Hypothalamus (tissue), 51 donors: ENCODE measurements at places on chromosomes 5 and 9.

GRCh38 chr5:38404667-38405276, 146.4 kb downstream of the EGFLAM start:
- no peak for DNase-seq

GRCh38 chr5:75367401-75367800, 30.4 kb downstream of the HMGCR start:
- DNase-seq: no peak

GRCh38 chr5:179959641-179960040, 51.9 kb upstream of the TBC1D9B start:
- no peak for DNase-seq

- DNase-seq: no peak
These were observed 35.6 kb downstream of the GPR21 start for GRCh38 chr9:123069010-123069481.

DNA sequence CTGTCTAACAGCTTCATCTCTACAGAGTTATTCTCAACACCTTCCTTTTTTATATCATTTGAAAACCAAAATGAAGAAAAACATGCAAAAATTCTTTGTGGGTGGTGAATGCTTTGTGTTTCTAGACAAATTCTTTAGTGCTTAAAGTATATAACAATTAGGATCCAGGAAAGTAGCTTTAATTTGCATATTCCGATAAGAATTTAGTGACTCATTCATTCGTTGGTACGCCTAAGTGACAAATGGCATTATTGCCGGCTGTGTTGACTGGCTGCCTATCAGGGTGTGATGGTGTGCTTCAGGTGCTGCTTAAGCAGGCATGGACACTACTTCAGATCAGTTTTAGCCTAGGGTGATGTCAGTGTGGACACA, 35.2 kb downstream of the LMNB1 start:
- DNase-seq: no peak

GRCh38 chr5:43233946-43234345, 41.9 kb downstream of the NIM1K start:
- no peak for DNase-seq

DNA sequence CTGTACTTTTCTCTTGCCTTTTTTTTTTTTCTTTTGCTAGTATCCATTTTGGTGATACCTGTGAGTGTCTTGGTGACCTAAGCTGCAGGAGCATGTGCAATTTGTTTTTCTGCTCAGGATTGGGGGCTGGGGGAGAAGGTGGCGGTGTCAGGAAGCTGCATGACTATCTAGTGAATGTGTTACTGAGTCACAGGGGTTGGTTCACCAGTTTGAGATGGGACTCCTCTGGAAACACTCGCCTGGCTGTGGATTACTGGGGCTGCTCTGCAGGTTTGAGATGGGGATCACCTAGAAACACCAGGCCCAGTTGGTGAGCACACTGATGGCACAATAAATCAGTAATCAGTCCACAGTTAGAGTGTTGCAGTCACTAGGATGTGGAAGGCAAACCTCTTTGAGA, 447.9 kb downstream of the SPATA31D1 start:
- no peak for DNase-seq

DNA sequence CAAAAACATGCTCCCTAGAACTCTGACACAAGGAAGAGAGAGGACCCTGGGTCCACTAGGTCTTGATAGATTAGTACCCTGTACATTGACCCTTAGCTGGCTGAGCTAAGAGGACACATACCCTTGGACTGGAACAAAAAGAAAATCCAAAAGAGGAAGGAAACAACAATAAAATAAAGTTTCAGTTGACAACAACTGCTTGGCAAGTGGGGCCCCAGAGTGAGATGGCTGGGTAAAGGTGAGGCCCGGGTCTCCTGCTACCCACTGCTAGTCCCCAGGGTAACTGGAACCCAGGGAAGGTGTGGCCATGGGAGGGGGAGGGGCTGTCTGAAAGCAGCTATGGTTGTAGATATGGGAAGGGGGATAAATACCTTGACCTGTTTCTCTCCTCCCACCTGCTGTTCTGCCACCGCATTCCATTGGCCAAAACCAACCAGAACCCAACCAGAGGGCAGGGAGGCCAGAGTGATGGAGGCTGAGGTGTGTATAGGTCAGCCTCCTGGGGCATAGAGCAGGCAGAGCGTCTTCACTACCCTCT, 11.7 kb downstream of the TAL2 start:
- no peak for DNase-seq

GRCh38 chr9:91727316-91727861, 222.6 kb downstream of the ROR2 start:
- no peak for DNase-seq

DNA sequence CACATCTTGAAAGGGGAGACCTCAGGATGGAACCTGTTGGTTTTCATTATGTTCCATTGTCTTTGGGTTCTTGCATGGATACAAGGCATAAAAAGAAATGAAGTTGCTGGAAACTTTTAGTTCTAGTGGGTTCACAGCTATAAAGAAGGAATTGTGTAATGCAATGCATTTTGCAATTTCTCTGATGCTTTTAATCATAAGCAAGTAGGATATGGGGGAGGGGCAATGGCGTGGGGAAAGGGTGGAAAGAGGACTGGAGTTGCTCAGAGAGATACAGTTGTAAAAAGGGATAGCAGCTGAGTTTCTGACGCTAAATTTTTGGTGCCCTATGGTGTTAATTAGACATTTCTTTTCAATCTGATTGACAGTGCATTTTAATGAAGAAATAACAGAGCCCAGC, 88.6 kb upstream of the FANCC start:
- no peak for DNase-seq

- DNase-seq: no peak
These were observed 47.1 kb upstream of the SH3GL2 start for GRCh38 chr9:17531642-17532254.

GRCh38 chr5:178940569-178941360, at the start of gene ZNF454:
Gene ZNF454 (plus strand): TSS chr5:178941198. CDS start chr5:178942792, 1,594 bp downstream.
- DNase-seq: peak; percentile 74

GRCh38 chr5:118519466-118519865, 468.9 kb downstream of the DTWD2 start:
- no peak for DNase-seq

DNA sequence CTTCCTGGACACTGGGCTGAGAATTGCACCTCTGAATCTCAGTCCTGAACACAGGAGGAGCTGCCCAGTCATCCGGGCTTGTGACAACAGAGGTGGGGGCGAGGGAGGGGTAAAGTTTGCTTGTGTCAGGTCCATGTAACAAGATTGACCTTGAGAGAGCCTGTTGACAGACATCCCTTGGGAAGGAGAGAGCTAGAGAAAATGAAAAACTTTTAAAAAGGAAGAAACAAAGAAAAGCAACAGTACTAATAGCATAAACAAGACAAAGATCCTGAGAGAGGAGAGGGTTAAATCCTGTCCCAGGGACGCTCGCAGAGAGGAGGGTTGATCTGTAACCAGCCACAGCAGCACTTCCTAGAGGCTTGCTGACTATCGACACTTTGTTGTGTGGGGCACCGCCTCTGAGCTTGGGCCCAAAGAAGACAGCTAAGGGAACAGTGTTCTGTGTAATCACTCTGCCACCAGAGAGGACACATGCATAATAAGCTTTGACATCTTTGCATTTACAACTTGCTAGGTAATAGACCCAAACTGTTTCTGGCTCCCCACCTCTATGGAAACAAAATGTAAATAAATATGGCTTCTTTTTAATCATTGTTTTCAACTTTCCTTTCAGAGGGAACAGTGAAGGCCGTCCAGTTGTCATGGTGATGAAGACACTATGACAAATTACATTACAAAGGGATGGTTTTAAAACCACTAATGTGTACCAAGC, 363.7 kb downstream of the CSNK1G3 start:
- peak; percentile 55 for DNase-seq

GRCh38 chr5:153818626-153819025, 220.1 kb downstream of the FAM114A2 start:
- DNase-seq: no peak

GRCh38 chr9:116661037-116661954, 25.8 kb upstream of the TRIM32 start:
- DNase-seq: peak; percentile 5

DNA sequence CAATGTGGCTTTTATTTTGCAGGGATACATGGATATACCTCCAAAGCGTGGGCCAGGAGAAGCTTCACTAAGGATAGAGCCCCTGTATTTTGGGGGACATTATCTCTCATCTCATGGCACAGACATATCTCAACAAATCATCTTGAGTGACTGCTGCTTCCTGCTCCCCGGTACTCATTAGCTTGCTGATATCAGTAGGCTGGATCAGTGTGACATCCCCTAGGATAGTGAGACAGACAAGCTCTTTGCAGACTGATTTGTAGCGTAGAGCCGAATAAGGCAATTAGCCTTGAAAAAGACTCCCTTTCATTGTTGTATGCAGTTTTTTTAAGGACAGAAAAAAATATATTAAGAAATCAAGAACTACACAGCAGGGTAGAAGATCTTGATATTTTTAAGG, 237.7 kb upstream of the CDH9 start:
- DNase-seq: no peak

DNA sequence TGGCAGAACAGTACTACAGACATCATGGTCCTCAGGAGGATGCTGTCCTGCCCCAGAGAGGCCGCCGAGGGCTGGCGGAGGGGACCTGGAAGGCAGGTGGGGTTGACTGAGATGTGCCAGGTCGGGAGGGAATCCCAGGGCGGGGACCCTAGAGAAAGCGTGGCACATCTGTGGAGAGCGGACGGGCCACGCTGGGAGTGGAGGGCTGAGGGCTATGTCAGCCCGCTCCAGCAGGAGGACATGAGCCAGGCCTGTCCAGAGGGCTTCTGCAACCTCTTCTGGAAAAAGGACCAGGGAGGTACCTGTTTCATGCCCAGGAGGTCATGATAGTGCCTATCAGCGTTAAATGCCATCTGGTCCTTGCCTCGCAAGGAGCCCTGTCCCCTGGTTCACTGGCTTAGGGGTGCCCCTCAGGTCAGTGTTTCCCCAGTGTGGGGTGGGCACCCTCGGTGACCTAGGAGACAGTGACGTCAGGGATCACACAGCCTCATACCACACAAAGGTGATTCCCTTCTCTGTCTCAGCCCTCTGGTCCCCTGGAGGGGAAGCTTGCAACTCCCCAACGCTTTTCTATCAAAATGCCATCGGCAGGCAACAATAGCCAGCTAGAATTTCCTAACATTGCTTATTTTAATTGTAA, 103.6 kb upstream of the IER5L start:
- DNase-seq: no peak

DNA sequence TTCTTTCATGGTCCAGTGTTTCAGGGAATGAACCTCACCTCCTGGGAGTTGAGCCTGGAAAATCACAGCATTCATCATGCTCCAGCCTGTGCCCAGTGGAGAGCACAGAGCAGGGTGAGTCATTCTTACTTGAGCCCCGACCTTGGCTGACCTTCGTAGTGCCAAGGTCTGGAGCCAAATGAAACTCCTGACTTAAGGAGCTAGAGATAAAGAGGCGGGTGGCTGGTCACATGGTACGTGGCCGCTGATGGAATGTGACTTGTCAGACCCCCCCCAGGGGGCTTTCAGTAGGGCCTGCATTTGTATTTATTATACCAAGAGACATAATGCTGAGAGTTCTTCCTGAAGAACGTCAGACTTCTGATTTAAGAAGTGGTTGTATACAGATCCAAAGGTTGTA, 15.0 kb upstream of the PIP5K1B start:
- DNase-seq: no peak

DNA sequence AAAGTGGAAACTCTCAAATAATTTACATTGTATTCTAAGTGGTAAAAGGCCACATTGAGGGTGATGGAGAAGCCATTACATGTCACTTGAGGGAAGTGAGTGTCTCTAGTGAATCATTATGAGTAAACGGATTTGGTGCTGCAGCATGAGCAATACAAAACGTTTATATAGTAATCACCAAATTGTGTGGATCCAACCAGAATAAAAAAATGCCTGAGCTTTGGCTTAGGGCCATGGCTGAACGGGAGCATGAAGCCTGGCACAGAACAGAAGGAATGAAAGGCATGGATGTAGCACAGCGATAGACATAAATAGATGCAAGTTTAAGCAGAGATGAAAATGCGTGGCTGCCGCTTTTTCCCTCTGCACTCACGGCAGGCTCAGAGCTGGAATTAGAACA, 58.3 kb downstream of the PTTG1 start:
- DNase-seq: no peak

DNA sequence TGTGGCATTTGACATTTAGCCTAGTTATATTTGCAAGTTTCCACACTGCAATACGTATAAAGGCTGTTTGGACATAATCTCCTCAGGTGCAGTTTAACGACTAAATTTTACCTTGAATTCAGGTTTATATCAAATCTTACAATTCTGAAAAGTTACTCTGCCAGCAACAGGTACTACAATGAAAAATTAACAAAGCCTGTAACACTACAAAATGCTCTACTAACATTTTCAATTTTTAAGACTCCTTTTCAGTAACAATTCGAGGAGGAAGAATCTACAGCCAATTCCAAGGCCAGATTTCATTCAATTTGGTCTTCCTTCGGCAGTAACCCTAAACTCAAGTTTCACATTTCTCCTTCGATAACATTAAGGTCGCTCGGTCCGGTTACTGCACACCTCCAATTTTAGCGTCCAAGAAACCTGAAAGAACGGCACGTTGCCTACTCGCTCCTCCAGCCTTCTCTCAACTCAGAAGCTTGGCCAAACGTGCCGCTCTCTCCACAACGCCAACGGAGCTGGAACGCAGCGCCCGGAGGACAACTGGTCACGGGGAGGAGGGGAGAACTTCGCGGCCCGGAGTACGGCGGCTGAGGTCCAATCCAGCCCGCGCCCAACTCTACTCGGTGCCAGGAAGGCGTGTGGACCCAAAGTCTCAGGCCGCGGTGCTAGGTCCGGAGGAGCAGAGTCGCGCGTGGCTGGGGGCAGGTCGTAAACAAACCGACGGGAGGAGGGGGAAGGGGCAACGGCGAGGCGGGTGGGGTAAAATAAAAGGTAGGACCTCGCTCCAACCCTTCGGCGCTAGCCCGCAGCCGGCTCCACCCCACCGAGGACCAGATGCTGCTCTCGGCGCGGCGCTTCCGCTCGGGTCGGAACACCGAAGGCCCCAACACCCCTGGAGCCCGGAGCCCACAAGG, 681 bp downstream of the FNIP1 start:
- DNase-seq: peak; percentile 72

DNA sequence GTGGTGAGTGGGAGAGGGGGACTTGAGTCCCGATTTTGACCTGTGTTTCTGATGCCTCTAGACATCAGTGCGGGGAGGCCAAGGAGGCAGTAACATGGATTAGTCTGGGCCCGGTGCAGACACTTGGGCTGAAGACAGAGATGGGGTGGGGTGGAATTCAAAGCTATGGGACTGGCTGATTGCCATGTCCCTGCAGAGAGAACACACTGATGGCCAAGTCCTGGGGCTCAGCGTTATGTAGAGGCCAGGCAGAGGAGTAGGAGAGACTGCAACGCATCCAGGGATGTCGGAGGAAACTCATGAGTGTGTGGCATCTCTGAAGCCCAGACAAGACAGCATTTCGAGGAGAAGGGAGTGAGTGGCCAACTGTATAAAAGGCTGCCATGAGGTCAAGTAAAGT, 30.1 kb downstream of the PSD2 start:
- DNase-seq: no peak

- DNase-seq: no peak
These were observed 113.0 kb upstream of the IER5L start for GRCh38 chr9:129291041-129291501.

DNA sequence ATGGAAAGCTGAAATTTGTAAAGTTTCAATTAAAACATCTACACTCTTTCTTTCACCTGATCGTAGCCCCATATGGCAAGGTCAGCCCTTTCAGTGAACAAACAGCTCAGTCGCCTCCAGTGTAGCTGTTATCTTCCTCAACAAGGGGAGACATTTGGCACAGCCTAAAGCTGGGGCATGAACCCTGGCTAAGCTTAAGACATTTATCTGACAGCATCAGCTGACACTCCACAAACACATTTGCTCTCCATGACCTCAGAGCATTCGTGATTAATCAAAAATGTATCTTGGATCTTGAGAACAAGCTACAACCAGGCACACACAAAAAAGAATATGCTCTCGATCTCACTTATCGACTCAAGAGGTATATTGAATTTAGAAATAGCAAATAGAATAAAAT, 67.3 kb downstream of the POU5F2 start:
- no peak for DNase-seq
